Stomach (tissue), 19 donors: ENCODE measurements at places on chromosomes 5 and 9.

GRCh38 chr5:14531668-14532067 is 49.9 kb upstream of the OTULINL start:
- H3K4me3 ChIP-seq, result no peak overlapping the region

DNA sequence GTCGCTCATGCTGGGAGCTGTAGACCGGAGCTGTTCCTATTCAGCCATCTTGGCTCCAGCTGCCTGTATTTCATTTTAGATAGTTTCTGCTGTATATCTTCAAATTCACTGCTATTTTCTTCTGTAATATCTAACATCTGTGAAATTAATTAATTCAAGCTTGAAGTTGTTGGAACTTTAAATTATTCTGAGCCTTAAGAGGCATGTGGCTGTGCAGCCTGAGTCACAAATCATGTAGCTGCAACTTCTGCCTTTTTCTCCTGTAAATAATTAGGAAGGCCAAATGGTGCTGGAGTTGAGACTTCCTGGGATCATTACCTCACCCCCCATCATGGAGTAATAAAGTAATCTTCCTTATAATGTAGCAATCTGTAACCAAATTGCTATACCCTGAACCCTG is 183.3 kb upstream of the PCSK5 start:
- DNase-seq, result no peak
- H3K27ac ChIP-seq, result no peak overlapping the region
- H3K27me3 ChIP-seq, result no peaks in the 10 kb centered on the region

GRCh38 chr5:91315701-91316100 is 67.4 kb downstream of the ARRDC3 start:
- H3K36me3 ChIP-seq, result no peaks in the 10 kb centered on the region
- peaks cover 21% of the 10 kb centered on the region for H3K4me1 ChIP-seq
- no peaks in the 10 kb centered on the region for H3K27me3 ChIP-seq
- no peak overlapping the region for H3K4me3 ChIP-seq
- H3K27ac ChIP-seq, result peak overlapping the region; percentile 85

- peaks cover 54% of the 10 kb centered on the region for H3K4me1 ChIP-seq
- DNase-seq, result peak; percentile 84
- no peak overlapping the region for H3K4me3 ChIP-seq
- H3K27ac ChIP-seq, result peak overlapping the region; percentile 76
- peaks cover 21% of the 10 kb centered on the region for H3K36me3 ChIP-seq
- no peaks in the 10 kb centered on the region for H3K27me3 ChIP-seq
Measured at GRCh38 chr5:157384971-157385709, 74.9 kb upstream of the NIPAL4 start.
